Activated CD4-positive, alpha-beta T cell treated with anti-CD3 and anti-CD28 coated beads, Interleukin-10, Interleukin-2, amounts not matched to agents 100 ng/mL and 50 ng/mL, durations not matched to agents 16 hours and 8 hours (primary cell): ENCODE measurements at places on chromosomes 7 and 10.

DNA sequence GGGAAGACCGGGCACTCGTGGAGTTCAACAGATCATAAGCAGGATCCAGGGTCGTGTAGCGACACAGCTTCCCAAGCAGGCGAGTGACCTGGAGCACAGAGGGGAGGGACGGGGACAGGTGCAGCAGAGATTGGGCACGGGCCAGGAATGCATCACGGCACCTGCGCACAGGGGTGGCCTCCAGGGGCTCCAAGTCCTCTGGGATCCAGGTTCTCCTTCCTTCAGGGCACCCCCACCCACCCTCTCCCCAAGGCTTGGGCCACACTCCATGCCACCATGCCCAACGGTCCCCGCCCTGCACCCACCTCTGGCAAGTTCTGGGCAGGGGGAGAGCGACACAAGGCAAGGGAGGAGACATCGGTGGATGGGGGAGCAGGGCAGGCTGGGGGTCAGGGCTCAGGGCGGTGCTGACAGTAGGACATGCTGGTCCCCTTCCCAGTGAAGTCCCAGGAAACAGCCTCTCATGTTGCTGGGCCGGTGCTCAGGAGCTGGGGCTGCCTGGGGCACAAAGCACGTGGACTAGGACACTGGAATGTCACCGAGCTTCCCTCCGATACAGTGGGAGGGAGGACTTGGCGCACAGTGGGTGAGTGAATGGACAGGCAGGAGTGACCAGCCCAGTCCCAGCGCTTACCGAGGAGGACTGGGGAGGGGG is 597.3 kb downstream of the PTPRN2 start:
- no peak for DNase-seq

- no peak for DNase-seq
Observed at GRCh38 chr7:58086871-58087535, 637.0 kb downstream of the ZNF716 start.

- DNase-seq, result no peak
Observed at GRCh38 chr10:130824230-130825014, 487.1 kb downstream of the TCERG1L start.

DNA sequence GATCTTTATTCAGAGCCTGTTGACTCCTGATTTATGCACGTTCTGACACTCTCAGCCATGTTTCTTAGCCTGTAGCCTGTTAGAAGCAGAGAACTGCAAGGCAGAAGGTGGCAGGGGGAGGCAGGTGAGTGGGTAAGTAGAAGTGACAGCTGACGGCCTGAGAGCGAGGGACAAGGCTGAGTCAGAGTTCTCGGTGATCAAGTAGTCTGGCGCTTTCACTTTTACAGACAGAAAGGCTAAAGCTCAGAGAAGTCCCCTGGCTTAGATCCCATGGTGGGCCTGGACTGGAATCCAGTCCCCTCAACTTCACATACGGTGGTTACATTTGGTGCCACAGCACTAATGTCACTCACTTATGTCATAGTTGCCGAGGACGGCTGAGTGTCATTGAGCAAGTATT is 139.0 kb downstream of the TACC2 start:
- DNase-seq, result no peak

DNA sequence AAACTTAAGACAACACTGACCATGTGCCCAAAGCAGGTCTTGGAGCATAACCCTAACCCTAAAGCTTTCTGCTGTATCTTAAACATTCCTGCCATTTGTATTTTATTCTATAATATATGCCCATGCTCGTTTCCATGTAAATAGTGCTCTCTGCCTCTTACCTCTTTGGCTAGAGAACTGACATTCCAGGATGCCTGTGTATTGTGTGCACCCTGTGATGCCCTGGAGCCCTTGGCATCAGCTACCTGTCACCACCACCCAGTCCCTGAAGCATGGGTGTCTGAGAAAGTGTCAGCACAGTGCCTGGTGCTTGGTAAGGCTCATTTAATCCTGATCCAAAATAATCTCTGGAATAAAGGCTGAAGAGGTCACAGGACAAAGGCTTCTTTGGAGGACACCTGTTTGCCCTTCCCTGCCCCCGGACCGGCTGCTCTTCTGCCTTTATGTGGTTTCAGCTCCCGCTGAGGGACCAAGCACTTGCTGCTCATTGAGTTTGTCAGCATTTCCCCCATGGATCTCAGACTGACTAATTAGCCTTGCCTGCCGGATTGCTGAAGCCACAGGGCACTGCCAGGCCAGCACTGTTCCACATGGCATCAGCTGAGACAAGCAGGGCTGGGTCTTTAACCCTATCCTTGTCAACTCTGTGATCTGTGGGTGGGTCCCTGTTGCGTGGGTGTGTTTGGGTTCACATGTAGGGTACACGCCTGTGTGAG is 139.1 kb upstream of the SORCS3 start:
- DNase-seq, result no peak

DNA sequence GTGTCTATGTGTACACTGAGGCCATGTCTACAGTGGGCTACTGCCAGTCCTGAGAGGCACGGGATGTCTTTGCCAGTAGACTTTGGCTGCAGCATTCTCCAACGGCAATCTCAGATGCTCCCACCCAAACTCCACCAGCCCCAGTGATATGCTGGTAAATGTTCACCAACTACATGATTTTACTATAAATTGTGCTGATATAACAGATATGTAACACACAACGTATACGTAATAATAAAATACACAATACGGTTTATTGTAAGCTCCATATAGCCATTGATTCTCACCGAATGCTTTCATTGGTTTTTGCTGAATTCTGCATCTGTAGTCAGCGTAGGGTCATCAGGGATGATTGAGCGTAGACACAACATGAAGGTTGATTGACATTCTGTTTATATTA is 47.3 kb upstream of the C7orf33 start:
- DNase-seq, result no peak

DNA sequence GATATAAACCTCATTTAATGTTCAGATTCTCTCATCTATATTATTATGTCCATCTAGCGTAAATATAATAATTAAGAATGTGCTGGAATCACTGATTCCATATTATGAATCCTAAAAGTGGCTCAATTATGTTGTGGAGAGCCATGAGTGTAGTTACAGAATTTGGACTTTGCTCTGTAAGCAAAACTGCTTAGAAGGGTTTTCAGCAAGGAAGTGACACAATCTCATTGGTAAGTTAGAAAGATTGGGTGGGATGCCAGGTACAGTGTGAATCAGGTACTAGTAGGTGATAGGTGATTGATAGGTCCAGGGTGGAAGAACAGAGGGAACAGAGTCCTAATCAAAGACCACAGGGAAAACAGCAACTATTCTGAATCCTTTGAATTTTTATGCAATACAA is 74.9 kb upstream of the ABLIM1 start:
- DNase-seq, result no peak

DNA sequence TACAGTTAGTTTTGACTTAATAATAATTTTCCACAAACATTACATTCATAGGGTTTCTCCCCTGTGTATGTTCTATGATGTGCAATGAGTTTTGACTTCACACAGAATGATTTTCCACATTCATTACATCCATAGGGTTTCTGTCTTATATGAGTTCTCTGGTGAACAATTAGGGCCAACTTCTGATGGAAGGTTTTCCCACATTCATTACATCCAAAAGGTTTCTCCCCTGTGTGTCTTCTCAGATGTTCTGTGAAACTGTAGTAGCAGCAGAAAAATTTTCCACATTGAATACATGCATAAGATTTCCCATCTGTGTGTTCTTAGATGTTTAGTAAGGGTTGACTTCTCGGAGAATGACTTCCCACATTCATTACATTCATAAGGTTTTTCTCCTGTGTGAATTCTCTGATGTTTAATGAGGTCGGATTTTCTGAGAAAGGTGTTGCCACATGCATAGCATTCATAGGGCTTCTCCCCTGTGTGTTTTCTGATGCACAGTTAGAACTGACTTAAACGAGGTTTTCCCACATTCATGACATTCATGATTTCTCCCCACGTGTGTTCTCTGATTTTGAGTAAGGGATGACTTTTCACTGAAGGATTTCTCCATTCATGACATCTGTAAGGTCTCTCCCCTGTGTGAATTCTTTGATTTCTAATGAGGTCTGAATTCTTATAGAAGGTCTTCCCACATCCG is 118.5 kb downstream of the ZNF33B start:
- no peak for DNase-seq

DNA sequence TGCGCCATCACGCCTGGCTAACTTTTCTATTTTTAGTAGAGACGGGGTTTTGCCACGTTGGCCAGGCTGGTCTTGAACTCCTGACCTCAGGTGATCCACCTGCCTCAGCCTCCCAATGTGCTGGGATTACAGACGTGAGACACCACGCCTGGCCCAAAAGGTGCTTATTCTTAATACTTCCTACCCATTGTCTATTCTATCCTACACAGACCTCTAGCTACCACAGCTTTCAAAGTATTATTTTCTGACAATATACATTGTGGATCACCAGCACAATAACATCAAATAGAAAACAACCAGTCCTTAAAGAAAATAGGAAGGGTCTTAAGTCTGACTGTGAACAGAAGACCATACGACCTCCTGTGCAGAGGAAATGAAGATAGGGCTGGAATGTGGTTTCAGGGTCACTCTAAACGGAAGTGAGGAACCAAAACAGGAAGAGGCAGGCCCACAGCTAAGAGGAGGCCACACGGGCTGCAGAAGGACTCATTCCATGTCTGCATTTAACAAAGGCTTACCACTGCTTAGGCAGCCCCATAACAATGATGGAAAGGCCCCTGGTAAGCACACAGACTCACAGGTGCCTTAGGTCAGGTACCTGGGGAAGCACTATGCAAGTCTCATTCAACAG is 115.2 kb downstream of the ZFAND4 start:
- DNase-seq, result peak; percentile 48

- DNase-seq, result no peak
Observed at GRCh38 chr7:85655252-85655651, 468.4 kb upstream of the SEMA3D start.

DNA sequence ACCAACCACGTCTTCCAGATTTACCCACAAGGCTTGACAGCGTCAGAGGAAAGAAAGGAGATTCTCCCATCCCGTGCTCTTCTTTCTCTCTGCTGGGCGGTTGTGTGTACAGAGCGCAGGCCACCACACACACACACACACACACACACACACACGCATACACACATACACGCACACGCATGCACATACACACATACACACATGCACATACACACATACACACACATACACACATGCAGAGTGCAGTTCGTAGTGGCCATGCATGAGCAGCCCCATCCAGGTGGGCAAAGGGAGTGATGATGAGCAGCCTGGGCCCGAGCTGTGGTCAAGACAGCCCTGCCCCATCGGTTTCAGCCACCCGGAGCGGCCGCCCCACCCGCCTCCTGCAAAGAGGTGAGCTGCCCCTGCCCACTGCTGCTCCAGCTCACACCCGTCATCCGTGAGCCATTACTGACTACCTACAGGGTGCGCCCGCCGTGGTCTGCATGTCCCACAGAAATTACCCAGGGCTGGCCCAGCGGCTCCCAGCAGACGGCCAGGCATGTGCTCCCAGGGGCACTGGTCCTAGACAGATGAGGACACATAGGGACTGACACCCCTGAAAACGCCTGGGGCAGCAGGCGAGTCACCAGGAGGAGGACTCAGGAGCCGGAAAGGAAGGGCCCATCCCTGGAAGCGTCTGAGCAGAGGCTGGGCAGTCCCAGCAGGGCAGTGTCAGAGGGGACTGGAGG is 69.6 kb downstream of the ASB13 start:
- DNase-seq, result no peak

DNA sequence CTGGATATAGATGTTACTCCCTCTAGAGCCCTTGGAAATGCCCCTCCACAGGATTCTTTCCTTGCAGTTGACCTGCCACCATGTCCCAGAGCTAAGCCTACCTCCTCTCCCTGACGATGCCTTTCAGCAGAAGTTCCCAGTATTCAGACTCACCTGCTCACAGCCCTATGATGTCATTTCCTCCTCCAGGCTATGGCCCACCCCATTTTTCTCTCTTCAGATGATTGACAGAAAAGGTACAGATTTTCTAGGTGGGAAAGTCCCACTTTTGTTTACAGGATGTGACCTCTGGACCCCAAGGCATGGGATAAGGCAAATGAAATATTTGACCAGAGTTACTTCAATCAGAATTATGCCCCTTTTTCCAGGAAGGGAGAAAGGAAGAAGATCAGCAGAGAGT is 280.2 kb upstream of the PHYHIPL start:
- DNase-seq, result no peak
